ENCODE measurements at places on chromosomes 12 and 14.
A peak's percentile ranks its signal among the peaks of the same experiment; 100 is the strongest.

DNA sequence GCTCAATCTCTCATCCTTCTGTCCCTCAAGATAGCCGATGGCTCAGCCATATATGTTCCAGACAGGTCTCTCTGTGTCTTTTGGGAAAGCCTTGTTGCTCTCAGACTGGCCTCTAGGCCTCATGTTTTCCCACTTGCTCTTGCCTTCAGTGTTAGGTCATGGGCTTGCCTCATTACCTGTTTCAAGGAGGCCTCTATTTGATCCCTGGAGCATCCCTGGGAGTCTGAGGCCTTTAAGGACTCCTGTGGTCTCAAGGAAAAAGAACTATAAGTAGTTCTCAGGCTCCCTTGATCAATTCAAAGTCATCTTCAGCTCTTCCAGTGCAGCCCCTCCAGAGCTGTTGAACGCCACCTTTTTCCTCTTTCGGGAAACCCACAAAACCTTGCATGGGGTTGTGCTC, 47.9 kb downstream of the NTF3 start:
- DNase-seq = no peak

GRCh38 chr14:66109426-66109825, 376.7 kb upstream of the CCDC196 start:
- DNase-seq = no peak

GRCh38 chr12:3972576-3972975, 99.4 kb upstream of the PARP11 start:
- no peak for DNase-seq

DNA sequence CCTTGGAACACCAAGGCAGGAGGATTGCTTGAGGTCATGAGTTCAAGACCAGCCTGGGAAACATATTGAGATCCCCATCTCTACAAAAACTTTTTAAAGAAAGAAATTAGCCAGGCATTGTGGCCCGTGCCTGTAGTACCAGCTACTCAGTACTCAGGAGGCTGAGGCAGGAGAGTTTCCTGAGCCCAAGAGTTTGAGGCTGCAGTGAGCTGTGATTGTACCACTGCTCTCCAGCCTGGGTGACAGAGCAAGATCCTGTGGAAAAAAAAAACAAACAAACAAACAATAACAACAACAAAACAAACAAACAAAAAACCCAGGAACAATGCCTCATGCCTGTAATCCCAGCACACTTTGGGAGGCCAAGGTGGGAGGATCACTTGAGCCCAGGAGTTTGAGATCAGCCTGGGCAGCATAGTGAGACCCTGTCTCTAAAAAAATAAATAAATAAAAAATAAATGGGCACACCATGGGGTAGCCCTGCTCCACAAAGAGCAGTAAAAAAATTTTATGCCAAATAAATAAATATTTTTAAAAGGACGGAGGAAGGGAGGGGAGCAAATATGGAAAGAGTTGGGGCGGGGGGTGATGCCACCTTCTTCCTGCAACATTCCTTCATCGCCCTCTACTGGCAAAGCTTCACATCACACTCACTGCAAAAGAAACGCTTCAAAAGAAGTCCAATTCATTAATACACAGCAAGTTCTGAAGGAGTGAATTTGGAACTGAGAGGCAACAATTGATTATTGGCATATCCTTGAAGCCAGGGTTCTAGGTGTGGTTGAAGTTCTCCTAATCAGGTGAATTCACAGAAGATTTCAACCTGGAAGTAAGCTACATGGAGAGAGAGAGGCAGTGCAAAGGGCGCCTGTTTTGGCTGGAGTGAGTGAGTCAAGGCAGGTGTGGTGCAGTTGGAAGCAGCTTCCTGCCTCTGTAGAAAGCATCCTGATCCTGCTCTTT, 8.8 kb upstream of the GNPTAB start:
- no peak for DNase-seq

- DNase-seq = no peak
These were observed 26.8 kb upstream of the CLIP1 start for GRCh38 chr12:122449317-122449716.

- DNase-seq = no peak
These were observed 4.3 kb downstream of the BTBD7 start for GRCh38 chr14:93328546-93328945.

- peak; percentile 46 for DNase-seq
These were observed at the start of gene ATXN2 for GRCh38 chr12:111598637-111599452. Gene ATXN2 (minus strand): TSS chr12:111599315. CDS start chr12:111599034, 281 bp downstream.

DNA sequence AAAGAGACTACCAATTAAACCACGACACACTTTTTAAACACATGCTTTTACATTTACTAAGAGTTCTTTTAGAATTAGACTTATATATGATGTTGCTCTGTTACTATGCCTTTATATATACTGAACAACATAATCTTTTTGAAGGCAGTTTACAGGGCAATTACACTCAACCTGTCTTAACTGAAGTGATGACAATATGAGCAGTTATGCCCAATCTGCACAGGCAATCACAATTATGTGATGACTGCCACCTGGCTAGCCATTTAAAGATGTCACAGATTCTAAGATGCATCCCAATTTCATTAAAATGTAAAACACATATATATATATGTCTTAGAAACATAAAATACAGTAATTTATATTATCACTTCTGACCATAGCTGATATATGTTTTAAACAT, 112.6 kb downstream of the STXBP6 start:
- DNase-seq = no peak

DNA sequence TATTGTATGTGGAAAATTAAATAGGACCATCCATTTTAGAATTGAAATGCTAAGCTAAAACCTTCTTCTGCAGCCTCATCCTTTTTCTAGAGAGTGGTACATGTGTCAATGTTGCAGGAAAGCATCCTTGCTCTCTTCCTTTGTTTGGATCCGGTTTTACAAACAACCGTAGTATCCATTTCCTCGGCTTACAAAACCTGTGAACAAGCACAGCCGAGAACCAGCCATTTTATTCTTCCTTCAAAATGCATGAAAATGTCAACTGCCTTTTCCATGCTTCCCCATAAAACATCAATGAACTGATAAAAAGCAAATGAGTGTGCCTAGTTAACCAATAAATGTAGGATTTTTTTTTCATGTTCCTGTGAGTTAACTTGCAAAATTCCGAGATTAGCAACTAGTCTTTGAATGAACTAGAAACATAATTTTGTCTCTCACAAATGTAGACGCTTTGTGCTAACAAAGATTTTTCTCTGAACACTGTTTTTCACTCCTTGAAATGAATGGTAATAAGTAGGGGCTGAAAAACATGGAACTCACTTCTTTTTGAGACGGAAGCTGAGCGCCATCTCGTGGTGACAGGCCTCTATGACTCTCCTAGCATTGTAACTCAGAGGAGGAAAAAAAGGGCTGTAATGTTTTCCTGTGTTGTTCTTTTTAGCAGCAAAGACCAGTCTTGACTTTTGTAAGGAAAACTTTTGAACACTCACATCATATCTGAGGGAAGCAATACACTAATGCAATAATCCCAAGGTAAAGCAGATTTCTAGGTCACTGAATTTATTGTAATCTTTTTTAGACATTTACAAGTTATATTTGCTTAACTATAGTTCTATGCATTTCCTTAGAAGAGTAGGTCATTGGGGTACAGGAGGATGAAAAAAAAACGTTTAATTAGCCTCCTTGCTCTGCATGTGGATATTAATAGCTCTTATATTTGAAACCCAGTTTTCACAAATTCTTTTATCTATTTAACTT, 157.4 kb upstream of the FOXG1 start:
- DNase-seq = peak; percentile 89

- DNase-seq = no peak
These were observed 88.5 kb downstream of the GXYLT1 start for GRCh38 chr12:42056130-42056529.

- DNase-seq = no peak
These were observed 103.3 kb upstream of the BBS10 start for GRCh38 chr12:76451528-76451927.

- DNase-seq = no peak
These were observed 40.6 kb downstream of the C12orf42 start for GRCh38 chr12:103455020-103455763.

DNA sequence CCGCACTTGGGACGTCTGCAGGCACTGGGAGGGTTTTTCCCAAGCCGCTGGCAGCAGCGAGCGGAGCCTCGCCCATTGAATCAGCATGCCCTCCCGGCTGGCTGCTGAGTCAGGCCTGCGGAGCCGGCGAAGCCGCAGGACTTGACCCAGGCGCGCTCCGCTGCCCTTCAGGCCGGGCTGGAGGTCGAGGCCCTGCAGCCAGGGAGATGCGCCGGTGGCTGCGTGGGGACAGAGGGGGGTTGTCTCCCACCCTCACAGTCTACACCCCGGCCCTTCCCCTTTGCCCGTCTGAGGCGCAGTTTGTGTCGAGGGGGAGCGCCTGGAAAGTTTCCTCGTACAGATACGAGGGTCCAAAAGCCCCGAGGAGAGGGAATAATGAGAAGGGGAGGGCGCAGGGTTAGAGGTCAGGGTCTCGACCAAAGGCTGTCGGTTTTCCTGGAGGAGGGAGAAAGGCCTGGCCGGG, 759 bp upstream of the KLC1 start:
- peak; percentile 22 for DNase-seq

- no peak for DNase-seq
These were observed 600 bp downstream of the PNN start for GRCh38 chr14:39175445-39176262.

- no peak for DNase-seq
These were observed 2.9 kb downstream of the CLMN start for GRCh38 chr14:95316821-95317220.

DNA sequence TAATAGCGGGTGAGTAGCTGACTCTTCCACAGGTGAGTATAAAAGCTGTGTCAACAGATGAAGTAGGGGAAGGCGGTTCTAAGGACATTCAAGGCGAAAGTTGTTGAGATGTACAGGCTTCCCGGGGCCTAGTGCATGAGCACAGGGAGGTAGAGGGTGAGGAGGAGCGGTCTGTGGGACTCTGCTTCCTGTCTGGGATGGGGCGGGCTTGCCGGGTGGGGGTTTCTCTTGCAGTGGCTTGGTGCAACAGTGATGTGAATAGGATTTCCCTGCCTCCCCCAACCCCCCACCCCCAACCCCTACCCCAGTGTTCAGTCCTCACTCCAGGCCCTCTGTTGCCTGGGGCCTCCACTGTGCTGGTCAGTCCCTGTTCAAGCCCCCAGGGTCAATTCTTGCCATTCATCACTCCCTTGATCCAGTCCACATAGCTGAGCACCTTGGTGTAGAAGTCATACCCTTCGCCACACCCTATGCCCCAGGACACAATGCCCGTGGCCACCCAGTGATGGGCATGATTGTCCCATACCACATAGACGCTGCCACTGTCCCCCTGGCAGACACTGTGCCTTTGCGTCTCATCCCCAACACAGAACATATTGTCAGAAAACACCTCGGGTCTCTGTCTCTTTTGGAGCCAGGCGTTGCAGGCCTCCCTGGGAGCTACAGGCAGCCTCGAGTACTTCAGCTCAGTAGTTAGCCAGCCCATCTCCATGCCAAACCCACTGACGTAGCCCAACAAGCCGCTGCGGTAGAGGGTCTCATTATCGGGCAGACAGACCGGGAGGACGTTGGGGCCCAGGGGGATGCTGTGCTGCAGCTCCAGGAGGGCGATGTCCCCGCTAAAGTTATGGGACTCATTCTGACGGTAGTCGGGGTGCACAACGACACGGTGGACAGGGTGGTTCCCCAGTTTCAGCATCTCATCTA, 4.0 kb upstream of the C1R start:
- no peak for DNase-seq

- no peak for DNase-seq
These were observed 15.2 kb downstream of the FGFR1OP2 start for GRCh38 chr12:26953447-26953846.

- DNase-seq = no peak
These were observed 741.6 kb downstream of the FSCB start for GRCh38 chr14:43765474-43765873.

DNA sequence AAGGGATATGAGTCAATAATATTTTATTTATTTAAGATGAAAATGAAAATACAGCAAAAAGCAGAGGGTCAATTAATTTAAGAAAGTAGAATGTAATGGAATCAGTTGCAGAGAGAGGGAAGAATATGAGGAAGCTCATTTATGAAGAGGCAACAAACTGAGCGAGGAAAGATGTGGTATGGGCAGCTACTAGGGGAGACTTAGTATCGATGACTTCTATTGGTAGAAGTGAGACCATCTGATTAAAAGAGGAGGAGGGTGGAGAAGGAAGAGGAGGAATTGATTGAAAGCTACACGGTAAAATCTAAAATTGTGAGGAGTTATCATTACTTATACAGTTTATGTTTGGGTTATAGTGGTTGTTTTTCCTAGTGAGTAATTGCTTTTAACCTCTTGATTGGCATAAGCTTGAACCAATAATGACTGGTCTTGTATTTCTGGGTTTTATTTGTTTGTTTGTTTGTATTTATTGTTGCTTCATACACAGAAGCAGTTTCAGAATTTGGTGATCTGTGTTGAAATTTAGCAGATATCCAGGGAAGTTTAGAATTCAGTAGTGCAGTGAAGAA, 121.0 kb downstream of the LRRIQ1 start:
- no peak for DNase-seq

GRCh38 chr14:78737601-78738000, 567.4 kb downstream of the NRXN3 start:
- no peak for DNase-seq

DNA sequence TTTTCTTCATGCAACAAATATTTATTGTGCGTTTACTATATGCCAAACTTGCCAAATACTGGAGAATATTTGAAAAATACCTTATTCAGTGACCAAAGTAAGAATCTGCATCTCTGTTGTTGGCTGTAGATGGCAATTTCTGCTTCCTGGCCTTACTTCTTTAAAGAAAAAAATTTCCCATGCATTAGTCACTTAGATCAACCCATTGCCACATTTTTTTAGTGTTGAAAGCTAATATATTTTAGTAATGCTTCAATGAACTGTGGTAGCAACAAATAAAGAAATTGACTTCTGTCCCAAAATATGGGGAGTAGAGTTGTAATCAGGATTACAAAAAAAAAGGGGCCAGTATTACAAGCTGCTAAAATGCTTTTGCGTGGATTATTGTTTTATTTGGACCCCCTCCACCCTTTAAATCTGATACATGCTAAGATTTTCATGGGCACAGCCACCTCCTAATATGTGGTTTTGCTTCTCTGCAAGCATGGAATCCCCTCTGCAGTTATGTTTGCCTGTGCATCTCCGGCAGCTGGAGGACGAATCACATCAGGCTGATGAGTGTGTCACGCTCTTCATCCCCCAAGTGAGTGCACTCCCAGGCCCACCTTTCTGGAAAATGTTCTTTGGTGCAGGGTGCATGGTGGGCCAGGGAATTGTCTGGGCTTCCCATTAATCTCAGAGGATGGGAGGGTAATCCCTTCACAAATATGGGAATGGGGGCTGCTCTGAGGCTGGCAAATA, 38.1 kb upstream of the PTCSC3 start:
- no peak for DNase-seq

- DNase-seq = no peak
These were observed 56.4 kb downstream of the CMKLR1 start for GRCh38 chr12:108282676-108283075.

- peak; percentile 83 for DNase-seq
These were observed 90.4 kb downstream of the SLC8A3 start for GRCh38 chr14:70098250-70098809.

- no peak for DNase-seq
These were observed 44.0 kb upstream of the OAS1 start for GRCh38 chr12:112862636-112863290.

GRCh38 chr12:78568321-78569020, 296.1 kb upstream of the SYT1 start:
- no peak for DNase-seq
